AG09319 (cell line): ENCODE measurements at places on chromosomes 5 and 9.

DNA sequence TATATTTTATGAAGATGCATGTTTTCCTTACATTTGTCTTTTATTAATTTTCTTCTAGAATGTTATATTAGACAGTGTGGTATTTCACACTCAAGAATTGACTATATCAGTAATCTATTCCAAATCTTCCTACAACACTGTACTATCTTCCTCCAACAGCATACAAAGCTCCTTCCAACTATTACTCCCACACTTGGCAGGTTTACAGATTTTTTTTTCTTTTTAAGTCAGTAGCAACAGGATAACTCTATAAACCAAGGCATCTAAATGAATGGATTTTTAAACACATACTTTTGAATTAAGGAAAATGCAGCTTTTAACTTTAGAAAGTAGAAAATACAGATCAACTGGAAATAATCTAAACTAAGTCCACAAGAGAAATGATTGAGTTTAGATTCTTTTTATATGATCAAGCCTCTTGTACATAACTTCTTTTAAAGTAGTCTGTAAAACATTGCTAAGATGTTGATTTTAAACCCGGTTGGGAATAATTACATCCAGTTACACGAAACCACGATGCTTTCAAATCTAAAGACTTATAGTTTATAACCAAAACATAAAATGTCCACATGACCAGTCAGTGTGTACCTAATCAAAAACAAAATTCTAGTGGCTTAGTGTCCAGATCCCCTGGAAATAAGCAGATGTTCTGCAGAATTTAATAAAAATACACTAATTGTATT, 281.6 kb downstream of the ADAMTS6 start:
- DNase-seq, result peak; percentile 22

DNA sequence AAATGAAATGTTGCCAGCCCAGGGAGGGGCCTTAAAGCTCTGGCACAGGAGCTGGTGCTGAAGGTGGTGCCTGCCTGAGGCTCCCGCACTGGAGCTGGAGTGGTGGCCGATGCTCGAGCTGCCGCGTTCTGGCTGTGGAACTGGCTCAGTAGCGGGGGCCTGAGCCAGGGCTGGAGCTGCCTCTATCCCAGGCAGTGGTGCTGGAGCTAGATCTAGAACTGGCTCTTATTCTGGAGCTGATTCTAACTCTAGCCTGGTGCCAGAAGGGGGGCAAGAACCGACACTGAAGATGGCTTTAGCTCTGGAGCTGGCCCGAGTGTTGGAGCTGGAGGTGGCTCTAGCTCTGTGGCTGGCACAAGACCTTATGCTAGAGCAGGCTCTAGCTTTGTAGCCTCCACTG, 19.2 kb downstream of the OBP2B start:
- no peak for DNase-seq

- DNase-seq, result no peak
Measured at GRCh38 chr5:2488593-2488992, 262.9 kb downstream of the IRX2 start.

- DNase-seq, result no peak
Measured at GRCh38 chr9:68877219-68877618, 136.7 kb downstream of the PRKACG start.

- no peak for DNase-seq
Measured at GRCh38 chr9:13034694-13035002, 244.8 kb downstream of the MPDZ start.

DNA sequence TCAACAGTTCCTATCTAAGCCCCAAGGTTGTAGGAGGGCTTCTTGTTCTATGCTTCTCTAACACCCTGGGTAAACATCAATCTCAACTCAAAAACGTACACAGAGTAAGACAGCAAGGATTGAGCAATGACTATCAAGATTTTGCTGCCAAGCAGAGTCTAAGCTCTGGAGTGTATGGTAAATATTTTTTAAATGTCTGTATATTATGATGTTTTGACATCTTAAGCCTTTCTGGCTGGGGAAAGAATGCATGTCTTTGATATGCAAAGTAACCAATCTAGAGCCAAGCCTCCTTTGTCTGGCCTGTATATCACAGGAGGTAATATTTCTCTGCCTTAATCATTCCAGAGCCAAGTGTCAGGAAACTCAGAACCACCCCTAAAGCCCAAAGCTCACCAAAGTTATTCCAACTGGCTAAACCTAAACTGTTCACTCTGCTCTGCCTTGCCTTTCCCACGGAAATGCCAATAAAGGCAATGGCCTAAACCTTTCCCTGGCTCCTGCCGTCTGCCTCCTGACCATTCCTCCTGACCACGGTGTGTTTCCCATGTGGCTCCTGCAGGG, 45.2 kb downstream of the YIPF5 start:
- no peak for DNase-seq

DNA sequence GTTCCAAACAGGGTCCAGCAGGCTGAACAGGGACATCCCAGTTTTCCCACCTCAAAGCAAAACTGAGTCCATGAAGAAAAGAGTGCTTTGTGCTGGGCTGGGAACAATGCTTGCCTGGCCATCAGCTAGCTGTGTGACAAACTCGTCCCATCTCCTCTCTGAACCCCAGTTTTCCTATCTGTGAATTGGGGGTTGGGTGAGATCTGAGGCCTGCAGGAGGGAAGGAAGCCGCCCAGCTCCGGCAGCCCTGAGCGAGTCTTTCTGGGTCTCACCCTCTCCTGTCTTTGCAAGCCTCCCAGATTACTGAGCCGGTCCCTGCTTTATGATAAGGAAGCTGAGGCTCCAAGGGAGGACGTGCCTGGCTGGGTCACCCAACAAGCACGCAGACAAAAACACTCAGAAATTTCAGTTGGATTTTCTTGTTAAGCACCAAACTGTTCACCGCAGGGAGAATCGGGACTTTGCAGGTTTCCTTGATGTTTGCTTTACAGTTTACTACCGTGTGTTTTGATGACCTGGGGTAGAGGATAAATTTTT, 82.6 kb upstream of the LMX1B start:
- DNase-seq, result no peak

GRCh38 chr5:153831973-153832372, 206.7 kb downstream of the FAM114A2 start:
- DNase-seq, result no peak

GRCh38 chr5:83993803-83994202, 273.1 kb upstream of the HAPLN1 start:
- no peak for DNase-seq

DNA sequence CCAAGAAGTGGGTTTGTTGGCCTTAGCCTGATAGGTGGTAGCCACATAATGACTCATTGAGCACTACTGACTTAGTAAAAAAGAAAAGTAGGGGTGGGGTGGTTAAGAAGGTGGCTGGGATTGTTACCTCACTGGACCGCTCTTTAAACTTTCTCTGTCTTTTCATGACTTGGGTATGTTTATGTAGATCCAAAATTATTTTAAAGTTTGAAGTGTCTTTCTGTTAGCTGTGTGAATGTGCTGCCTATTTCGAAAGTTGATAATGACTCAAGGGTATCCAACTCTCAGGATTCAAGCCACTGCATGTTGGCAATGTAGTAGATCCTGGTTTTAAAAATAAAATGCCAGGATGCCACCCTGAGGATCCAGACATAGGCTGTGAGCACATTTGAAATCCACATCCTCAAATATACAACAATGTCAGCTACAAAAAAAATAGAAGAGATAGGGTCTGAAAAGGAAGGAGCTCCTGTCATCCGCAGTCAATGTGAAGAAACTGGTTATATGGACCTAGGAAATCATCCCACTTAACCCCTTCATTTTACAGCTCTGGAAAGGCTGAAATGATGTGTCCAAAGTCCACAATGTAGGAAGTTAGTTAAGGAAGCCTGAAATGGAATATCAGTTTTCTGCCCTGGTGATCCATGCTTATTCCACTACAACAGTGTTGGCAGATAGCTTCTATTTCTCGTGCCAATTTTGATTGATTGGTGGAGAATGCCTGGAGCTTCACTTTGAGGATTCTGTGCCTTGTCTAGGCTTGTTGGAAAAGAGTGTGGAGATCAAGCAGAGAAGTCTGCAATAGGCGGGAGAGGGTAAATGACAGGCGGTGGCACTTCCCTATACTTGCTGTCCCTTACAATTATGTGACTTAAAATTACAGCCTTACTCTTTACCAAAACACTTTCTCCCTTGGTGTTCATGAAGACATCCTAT, 23.4 kb downstream of the ZNF462 start:
- no peak for DNase-seq

DNA sequence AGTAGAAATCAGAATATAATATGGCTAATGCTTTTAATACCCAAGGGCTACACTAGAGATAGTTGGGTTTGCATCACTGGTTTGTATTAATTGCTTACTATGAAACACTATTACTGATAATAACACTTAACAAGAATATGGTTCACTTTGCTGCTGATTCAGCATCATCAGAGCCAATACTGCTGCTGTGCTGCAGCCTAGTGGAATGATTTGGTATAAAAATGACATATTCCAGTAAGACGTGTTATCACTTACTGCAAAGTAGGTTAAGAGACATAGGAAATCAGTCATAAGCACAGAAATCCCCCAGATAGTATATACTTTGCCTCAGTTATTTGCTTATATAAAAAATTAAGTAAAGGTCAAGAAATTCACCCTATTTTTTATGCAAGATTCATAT, 2.8 kb downstream of the CDH10 start:
- no peak for DNase-seq

GRCh38 chr9:26361010-26361409, 531.6 kb downstream of the CAAP1 start:
- DNase-seq, result no peak

GRCh38 chr5:151659001-151659754, 27.5 kb downstream of the SPARC start:
- DNase-seq, result no peak

DNA sequence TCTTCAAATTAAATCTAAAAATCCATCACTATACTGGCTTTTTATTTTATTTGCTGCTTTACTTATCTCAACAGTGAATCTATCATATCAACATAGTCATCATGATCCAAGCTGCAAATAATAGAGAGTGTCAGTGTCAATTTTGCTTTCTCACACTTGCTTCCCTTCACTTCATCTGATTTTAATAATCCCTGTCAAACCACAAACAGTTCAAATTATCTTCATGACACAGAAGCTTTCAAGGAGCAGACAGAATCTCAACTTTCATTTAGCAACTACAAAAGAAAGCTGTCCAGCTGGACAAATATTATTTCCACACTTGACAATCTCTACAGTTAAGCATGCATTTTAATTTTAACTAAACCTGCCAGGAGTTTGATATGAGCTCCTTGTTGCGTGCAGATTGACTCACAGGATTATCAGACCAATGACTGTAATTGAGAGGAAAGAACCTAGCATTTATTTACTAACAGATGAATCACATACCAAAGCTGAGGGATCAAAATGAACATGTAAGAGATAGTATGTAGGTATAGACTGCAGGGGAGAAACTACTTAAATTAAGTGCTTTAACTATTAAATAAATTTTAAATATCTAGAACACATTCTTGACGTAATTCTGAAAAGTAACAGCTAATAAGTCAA, 56.0 kb downstream of the KIAA0825 start:
- no peak for DNase-seq

GRCh38 chr9:37801287-37801850, 772 bp downstream of the DCAF10 start:
- DNase-seq, result no peak

GRCh38 chr9:130837643-130838042, 2.6 kb downstream of the ABL1 start:
- DNase-seq, result no peak

DNA sequence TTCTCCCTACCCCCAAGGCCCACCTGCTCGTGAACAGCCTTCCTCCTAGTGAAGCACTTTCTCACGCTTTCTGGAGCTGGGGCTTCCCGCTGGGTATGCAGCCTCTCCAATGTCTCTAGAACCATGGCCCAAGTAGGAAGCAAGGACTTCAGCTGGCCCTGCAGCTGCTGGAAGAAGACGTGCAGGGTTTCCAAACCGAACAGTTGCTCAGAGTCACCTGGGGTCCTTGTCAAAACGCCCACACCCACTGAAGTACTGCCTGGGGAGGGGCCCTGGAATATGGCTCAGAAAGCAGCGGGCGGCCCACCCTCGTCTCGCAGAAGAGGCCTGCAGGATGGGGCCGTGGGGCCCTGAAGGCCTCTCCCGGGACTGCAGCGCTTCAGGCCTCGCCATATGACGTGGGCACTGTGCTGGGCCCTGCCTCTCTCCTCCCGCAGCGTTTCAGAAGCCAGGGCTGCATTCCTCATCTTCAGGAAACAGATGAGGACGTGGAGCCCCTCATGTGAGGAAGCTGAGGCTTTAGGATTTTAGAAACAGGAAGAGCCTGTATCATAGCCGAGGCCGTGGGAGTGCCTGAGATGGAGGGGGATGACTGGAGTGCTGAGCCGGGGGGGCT, 116.0 kb upstream of the LMX1B start:
- no peak for DNase-seq

DNA sequence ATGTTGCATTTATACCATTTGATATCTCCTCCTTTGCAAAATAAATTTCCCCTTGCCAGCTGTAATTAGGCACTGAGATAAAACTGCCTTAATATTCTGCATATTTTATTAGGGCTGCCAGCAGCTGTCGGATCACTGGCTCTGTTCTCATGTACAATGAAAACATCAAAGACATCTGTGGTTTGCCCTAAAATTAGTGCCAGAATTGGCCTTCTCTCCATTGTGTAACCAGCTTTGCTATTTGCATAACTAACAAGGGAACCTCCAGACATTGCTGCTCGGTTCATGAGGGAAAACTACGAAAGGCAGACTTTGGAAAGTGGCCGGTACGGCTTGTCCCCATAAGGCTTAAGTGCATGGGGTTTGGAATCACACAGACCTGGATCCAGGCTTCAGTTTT, 45.5 kb upstream of the KIF2A start:
- DNase-seq, result no peak

GRCh38 chr5:109723606-109724005, 33.9 kb downstream of the MAN2A1 start:
- no peak for DNase-seq

DNA sequence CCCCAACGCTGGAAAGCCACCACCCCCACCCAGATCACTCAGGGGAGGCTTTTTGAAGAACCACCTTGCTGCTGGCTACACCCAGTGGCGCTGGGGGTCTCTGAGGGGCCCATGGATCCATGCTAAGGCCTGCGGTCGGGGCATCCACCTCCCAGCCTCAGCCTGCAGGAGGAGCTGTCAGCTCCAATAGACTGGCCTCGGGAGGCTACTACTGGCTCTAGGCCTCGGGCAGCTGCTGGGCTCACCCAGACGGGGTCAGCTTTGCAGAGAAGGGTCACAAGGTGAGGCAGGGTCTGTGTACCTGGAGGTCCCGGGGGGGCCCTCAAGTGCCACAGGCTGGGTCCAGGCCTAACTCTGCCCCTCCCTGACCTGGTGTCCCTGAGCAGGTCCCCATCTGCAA, 193.7 kb downstream of the OLFM1 start:
- no peak for DNase-seq
